Naive thymus-derived CD4-positive, alpha-beta T cell (primary cell): ENCODE measurements at places on chromosomes 13 and 19.

DNA sequence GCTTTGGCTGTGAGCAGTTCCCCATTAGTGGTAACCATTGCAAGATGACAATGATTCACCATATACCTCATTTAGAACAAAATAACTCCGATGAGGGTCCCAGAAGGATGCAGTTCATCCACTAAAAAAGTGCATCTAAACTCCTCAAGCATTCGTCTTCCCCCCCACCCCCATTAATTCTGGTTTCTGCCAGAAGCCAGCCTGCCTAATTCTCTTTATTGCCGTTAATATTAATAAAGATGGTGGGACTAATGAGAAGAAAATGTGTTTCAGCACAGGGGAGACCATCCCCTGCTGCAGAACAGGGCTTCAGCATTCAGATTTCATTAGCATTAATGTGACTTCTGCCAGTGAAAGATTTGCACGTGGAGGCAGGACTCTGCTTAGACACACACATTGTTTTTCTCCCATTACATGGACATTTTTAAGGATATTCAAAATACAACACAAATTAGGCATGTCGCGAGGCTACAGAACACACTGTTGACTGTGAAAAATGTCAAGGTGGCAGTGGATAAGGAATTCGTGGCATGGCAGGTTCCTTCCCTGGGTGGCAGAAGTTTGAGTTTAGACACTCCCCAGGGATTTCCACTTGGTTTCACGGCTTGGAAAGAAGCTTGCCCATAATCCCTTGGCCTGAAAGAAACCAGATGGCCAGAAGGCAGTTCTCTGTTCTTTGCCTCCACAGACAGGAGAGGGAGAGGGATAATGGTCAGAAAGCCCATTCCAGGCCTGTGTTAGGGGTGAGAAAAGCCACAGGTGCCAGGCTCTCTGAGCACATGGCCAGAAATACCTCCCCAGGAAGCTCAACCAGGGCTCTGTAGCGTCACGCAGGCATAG is 236.5 kb downstream of the FOXO1 start:
- no peak for DNase-seq

DNA sequence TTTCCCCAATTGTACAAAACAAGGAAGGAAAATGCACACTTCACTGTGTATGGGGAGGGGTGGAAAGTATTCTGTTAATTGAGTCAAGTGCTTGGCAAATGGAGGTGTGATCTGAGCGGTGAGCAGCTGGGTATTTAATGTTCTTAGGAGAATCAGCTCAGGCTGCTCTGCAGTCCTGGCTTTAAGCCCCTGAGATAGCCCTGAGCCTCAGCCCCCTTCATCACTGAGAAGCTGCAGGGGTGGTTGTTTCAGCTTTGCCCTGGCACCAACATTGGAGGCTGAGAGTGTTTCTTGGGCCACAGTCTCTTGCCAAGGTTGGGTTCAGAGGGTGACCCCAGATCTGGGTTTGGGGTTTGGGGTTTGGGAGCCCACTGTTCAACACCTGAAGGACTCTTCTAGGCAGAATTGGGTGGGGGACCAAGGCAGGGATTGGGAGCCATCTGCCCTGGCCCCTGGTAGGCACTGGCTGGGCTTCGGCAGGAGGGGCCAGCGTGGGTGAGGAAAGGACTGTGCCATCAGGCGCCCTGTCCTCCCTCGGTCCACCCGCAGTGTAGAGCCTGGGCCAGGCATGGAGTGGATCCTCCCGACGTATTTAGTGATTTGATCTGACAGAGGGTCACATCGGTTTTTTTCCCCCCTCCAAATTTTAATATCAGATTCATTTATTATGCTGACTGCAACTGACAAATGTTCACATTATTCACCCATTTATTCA is 66.7 kb upstream of the ZNF536 start:
- no peak for DNase-seq

DNA sequence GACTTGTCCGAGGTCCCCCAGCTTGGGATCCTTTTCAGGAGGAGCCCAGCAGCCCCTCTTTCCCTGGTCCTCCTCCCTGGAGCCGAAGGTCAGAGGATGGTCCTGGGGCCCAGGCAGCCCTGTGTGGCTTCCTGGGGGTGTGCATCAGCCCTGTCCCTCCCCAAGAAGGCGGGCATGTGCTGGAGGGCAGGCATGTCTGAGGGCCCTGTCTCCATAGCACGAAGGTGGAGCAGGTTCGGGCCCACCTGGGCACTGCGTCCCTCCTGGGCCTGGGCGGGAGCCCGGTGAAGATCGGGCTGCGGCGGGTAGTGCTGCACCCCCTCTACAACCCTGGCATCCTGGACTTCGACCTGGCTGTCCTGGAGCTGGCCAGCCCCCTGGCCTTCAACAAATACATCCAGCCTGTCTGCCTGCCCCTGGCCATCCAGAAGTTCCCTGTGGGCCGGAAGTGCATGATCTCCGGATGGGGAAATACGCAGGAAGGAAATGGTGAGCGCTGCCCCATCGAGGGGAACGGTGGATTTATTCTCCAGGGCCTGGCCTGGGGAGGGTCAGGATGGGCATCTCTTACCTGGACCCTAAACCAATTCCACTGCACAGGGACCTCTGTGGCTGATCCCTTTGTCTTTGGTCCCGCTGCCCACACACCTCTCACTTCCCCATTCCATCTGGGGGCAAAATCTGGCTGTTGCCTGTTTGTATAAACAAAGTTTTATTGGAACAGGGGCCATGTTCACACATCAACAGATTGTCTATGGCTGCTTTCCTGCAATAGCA is 10.9 kb downstream of the TIMM13 start:
- DNase-seq: no peak

DNA sequence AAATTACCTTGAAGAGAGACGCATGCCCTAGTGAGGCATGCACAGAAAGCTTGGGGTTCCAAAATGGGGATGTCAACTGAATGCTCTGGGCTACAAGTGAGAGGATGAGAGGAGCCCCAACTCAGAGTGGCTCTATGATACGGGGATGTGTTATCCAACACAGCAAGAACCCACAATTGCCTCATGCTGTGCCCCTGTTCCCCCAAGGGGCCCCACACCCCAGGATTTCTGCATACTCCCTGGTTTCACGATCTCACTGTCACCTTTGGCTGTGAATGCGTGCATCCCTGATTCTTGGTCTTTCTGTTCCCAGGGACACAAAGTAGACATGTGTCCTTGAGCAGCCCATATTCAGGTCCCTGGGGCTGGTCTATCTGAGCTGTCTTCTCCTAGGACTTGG is 29.3 kb downstream of the WDR88 start:
- no peak for DNase-seq

GRCh38 chr13:59801107-59801880 is 362.4 kb downstream of the DIAPH3 start:
- DNase-seq: no peak

- no peak for DNase-seq
Observed at GRCh38 chr19:1307320-1307719, 21.6 kb downstream of the EFNA2 start.

- no peak for DNase-seq
Observed at GRCh38 chr19:51983361-51983760, 3.3 kb downstream of the ZNF350 start.

- no peak for DNase-seq
Observed at GRCh38 chr13:74413482-74413881, 279.3 kb upstream of the KLF12 start.

DNA sequence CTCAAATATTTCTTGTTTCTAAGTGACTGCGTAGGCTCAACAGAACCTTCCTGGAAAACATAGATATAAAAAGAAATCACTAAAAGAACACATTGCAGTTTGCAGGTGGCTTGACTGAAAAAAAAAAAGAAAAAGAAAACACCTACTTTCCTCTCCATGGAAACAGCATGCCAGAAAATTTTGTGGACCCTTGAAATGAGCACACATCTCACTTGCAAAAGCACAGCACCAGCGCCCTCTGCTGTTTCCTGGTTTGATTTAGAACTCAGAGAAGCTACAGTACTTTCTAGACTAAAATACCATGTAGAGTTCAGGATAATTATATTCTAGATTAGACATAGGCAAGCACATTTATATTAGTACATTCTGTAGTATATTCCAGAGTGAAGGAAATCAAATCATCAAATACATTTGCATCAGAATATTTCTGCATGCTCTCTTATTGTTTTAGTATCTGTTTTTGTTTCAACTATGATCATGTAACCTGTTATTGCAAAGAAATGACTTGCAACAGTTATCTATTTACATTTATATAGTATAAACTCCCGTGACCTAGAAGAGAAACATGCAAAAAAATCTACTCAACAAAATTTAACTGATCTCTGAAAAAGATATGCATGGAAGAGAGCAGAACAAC is 22.3 kb upstream of the XPO4 start:
- peak; percentile 55 for DNase-seq

DNA sequence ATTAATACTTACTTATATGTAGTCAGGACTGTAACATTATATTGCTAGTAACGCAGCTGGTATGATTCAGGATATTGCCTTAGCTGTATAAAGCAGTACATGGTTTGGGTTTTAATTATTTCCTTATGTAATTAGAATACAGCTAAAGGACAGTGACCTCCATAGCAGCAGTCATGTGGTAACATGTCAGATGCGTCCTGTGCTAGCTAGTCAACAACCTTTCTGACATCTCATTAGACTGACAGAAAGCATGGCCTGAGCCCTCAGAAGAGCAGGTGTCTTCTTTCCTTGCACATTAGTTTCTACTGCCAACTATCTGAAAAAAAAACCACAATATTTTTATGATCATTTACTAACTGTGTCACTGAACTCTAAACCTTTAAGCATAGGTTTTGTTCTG is 122.2 kb downstream of the MAB21L1 start:
- no peak for DNase-seq

DNA sequence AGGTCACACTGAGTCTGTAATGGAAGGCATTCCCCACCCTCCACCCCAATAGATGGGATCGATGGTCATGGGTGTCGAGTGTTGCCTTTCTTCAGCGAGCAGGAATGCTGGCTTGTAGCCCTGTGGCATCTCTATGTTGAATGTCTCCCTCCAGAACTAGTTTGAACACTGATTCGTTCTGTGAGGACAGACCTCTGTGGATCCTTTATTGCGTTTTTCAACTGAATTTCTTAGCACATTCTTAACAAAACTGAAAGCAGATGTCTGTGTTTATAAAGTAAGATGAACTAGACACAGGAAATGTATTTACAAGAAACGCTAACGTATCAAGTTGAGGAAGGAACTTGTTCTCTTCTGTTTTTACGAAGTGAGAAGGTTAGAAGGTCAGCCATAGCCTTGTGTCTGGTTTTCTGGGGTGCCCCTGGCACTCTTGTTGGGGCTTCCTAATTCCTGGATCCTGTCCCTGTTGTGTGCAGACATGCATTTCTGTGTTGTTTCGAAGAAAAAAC is 36.8 kb upstream of the TM9SF2 start:
- peak; percentile 13 for DNase-seq

DNA sequence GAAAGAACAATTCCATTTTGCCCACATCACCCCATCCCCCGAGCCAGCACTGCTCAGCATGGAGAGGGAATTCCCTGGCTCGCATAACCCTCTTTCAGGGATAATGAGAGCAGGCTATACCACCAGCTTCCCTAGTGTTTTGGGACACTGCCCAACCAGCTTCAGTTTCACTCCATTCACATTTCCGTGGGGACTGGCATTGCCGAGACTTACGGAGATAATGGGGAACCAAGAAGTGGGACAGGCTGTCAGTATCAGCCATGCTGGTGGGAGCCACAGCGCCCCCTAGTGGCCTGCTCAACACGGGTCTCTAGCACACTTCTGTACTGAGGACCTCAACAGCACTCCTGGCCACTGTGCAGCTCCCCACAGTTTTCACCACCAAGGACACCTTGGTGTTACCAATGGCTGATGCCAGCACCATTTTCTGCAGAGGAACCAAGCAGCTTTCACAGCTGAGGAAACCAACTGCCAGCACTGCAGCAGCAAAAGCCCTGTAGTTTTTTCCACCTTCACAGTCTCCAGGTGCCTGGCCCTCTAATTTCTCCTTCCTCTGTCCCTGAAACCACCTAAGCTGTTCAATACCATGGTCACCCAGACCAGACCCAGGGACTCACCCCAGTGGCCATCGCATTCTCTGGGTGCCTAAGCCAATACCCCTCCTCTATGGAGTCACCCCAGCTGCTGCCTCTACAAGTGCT is 23.7 kb downstream of the SLC6A16 start:
- DNase-seq: peak; percentile 69

- no peak for DNase-seq
Observed at GRCh38 chr13:91142572-91142971, 204.9 kb upstream of the MIR17HG start.

- DNase-seq: no peak
Observed at GRCh38 chr13:73822668-73823592, 311.3 kb downstream of the KLF12 start.

- DNase-seq: peak; percentile 10
Observed at GRCh38 chr13:33349986-33350826, 64.7 kb upstream of the STARD13 start.

DNA sequence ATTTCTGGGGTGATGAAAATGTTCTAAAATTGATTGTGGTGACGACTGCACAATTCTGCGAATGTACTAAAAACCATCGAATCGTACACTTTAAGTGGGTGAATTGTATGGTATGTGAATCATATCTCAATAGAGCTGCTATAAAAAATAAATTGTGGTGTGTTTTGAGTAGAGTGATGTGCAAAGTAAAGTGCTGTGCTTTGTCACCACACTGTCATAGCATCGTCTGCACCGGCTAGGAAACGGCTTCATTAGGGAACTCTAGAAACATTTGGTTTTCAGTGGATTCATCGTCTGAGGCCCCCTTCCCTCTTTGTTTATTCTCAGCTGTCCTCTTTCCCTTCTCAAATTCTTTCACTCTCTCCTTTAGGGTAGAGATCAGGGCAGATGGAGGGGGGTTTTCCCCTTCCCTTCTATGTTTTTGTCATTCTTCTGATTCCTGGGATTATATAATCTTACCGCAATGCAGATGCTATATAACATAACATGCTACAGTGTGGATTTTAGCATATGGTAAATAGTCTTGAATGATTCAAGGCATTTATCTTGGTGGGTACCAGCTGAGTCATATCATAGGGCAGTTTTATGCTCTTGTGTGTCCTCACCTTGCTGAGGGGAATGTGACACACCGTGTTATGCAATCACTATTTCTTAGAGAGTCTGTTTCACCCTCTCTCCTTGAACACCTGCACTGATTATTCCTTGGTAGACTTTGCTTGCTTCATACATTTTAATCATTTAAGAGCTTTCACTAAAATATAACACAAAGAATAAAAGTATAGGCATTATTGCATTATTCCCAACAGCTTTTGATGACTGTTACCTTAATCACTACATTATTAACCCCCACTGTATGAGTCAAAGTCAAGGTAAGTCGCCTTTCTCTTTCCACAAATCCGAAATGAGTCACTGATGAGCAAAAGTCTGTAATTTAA is 239.4 kb downstream of the DCLK1 start:
- DNase-seq: no peak

GRCh38 chr13:43095771-43096719 is 72.7 kb downstream of the DNAJC15 start:
- no peak for DNase-seq

GRCh38 chr19:45884682-45885555 is 1.0 kb downstream of the IRF2BP1 start:
- DNase-seq: peak; percentile 47

DNA sequence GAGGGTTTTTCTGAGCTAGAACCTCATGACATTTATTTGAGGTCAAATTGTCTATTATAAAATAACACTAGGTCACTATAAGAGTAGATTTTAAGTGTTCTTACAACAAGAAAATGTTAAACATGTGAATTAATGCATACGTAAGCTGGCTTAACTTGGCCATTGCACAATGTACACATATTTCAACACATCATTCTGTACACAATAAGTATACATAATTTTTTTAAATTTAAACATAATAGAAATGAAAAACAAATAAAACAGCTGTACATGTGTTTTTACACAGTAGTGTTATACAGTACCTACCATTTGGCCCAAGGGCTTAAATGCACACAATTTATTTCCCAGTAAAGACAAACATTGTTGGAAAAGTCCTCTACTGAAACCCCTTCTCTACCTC is 269.9 kb downstream of the DACH1 start:
- DNase-seq: no peak
